T-helper 17 cell (primary cell): ENCODE measurements at places on chromosomes 3 and 15. TPM values are rescaled to one million over a fixed set of nuclear protein-coding genes. Genes with fewer than 3 reads are reported as not detected.

WDR93 gene
- total RNA-seq, result not detected

CLDN18 gene
- not detected for total RNA-seq

SEMA5B gene
- not detected for total RNA-seq

DLL4 gene
- total RNA-seq, result not detected

SUSD5 gene
- total RNA-seq, result not detected

RETNLB gene
- not detected for total RNA-seq

NOX5 gene
- total RNA-seq, result not detected

GRIP2 gene
- not detected for total RNA-seq

STRIT1 gene
- not detected for total RNA-seq

MED12L gene
- 6.2 TPM for total RNA-seq

DPPA2 gene
- not detected for total RNA-seq

CHRM5 gene
- total RNA-seq, result not detected

GOLGA8Q gene
- 1.4 TPM for total RNA-seq

ZNF620 gene
- 2.5 TPM for total RNA-seq

UPK1B gene
- total RNA-seq, result not detected

PCOLCE2 gene
- not detected for total RNA-seq

PPP2R3A gene
- total RNA-seq, result 0.13 TPM

LRRC2 gene
- total RNA-seq, result 0.42 TPM

ZFAND6 gene
- total RNA-seq, result 85.5 TPM

MAGI1 gene
- not detected for total RNA-seq

UNC13C gene
- total RNA-seq, result not detected

PLAAT1 gene
- not detected for total RNA-seq

WDR49 gene
- 0.78 TPM for total RNA-seq

ALG1L2 gene
- total RNA-seq, result 1.9 TPM

ARGFX gene
- not detected for total RNA-seq

CCR2 gene
- total RNA-seq, result 14.2 TPM

ATP8B4 gene
- 0.86 TPM for total RNA-seq

WNT5A gene
- total RNA-seq, result not detected

CLDN11 gene
- not detected for total RNA-seq

CIDEC gene
- not detected for total RNA-seq

PLA2G4E gene
- not detected for total RNA-seq

LRRC31 gene
- total RNA-seq, result not detected

TM4SF4 gene
- not detected for total RNA-seq

MGA gene
- 42.6 TPM for total RNA-seq

ILDR1 gene
- total RNA-seq, result 0.32 TPM

IQCF5 gene
- not detected for total RNA-seq

GOLGA8G gene
- total RNA-seq, result not detected

SLC2A2 gene
- not detected for total RNA-seq

GABPB1 gene
- 32.3 TPM for total RNA-seq

ADAMTSL3 gene
- total RNA-seq, result not detected

RARB gene
- not detected for total RNA-seq

CACNA2D3 gene
- total RNA-seq, result not detected

GPR62 gene
- not detected for total RNA-seq

SPTSSB gene
- total RNA-seq, result 0.32 TPM

FSTL1 gene
- 17.4 TPM for total RNA-seq
